ENCODE measurements at places on chromosomes 5 and 9.
A peak's percentile ranks its signal among the peaks of the same experiment; 100 is the strongest.

GRCh38 chr9:99235926-99236634, 14.0 kb downstream of the SEC61B start:
- DNase-seq = no peak

- DNase-seq = no peak
These were observed 21.5 kb downstream of the OLFM1 start for GRCh38 chr9:135108831-135109510.

- no peak for DNase-seq
These were observed 108.7 kb upstream of the EFNA5 start for GRCh38 chr5:107779437-107779836.

DNA sequence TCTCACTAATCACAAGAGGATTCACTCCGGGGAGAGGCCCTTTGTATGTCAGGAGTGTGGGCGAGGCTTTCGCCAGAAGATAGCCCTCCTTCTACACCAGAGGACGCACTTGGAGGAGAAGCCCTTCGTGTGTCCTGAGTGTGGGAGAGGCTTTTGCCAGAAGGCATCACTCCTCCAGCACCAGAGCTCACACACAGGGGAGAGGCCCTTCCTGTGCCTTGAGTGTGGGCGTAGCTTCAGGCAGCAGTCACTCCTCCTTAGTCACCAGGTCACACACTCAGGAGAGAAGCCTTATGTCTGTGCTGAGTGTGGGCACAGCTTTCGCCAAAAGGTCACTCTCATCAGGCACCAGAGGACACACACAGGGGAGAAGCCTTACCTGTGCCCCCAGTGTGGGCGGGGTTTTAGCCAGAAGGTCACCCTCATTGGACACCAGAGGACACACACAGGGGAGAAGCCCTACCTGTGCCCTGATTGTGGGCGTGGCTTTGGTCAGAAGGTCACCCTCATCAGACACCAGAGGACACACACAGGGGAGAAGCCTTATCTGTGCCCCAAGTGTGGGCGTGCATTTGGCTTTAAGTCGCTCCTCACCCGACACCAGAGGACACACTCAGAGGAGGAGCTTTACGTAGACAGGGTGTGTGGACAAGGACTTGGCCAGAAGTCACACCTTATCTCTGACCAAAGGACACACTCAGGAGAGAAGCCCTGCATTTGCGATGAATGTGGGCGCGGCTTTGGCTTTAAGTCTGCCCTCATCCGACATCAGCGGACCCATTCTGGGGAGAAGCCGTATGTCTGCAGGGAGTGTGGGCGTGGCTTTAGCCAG, 27.8 kb downstream of the NUTM2F start:
- no peak for DNase-seq

DNA sequence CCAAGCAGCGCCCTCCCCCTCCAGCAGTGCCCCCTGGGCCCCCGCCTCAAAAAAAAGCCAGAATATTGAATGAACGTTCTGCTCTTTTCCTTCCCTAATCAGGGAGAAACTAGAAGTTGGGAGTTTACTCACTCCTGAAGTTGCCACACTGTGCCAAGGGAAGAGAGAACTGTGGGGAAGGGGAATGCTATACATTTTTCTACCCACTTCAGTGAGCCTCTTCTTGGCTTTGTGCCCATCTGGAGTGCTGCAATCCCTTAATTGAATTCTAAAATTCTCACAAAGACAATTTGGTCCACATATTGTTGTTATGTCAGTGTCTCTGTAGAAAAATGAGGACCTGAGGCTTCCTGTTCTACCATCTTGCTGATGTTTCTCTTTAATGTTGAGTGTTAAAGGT, 443.7 kb downstream of the DIRAS2 start:
- no peak for DNase-seq

GRCh38 chr9:89640361-89640760, 35.5 kb downstream of the GADD45G start:
- no peak for DNase-seq

GRCh38 chr9:28413471-28413870, 840.2 kb upstream of the C9orf72 start:
- DNase-seq = no peak

GRCh38 chr9:114434878-114435311, 47.1 kb upstream of the AKNA start:
- DNase-seq = no peak

- DNase-seq = peak; percentile 40
These were observed at the start of gene TNFAIP8 for GRCh38 chr5:119355685-119356611. TSS of gene TNFAIP8 (plus strand) at chr5:119356019. CDS start at chr5:119356091, 72 bp downstream.

DNA sequence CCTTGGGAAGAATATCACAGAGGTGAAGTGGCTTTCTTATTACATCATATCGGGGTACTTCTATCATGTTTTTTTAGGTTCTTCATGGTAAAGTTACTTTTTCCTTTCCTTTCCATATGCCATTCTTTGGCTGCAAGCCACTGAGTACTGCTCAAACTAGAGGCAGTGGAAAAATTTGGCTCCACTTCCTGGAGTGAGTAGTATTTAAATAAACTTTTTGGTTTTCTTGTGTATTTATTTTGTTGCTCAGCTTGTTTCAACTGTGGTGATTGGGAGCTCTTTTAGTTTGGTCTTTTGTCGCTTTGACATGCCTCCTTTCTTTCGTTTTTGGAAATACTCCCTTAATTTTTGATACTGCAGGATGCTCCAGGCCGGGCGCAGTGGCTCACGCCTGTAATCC, 69.8 kb downstream of the WDR70 start:
- no peak for DNase-seq

- no peak for DNase-seq
These were observed 261.4 kb upstream of the KLF4 start for GRCh38 chr9:107750741-107751566.

DNA sequence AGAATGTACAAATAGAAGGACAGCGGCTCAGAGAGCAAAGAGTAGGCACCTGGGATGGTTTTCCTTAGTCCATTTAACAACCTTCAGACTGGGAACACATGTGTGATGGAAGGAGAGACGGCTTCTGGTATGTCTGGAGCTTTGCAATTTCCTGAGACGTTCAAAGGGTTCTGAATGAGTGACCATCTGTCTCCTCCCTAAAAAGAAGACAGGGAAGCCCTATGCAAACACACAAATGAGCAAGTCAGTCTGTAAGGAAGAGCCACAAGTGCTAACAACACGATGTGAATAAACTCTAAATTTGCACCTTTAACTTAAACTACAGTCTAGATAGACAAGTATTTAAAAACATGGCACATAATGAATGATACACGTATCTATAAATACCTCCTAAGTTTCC, 391.0 kb downstream of the ICE1 start:
- no peak for DNase-seq

DNA sequence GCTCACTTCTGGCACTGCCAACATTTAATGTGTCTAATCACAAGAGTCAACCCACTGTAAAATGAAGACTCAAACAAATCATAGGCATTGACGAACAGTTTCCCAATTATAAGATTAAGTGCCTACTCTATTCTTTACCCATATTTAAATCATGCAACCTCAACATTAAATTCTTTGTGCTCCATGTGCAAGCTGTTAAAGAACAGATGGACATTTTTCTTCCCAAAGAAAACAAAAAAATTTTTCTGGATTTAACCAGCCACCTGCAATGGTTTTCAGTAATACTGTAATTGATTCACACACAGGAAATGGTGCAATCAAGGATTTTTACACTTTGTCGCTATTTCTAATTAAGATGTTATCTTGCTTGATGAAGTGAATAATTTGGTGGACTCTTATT, 3.6 kb downstream of the HNRNPK start:
- no peak for DNase-seq

GRCh38 chr5:77806213-77806843, 30.2 kb upstream of the TBCA start:
- DNase-seq = no peak

DNA sequence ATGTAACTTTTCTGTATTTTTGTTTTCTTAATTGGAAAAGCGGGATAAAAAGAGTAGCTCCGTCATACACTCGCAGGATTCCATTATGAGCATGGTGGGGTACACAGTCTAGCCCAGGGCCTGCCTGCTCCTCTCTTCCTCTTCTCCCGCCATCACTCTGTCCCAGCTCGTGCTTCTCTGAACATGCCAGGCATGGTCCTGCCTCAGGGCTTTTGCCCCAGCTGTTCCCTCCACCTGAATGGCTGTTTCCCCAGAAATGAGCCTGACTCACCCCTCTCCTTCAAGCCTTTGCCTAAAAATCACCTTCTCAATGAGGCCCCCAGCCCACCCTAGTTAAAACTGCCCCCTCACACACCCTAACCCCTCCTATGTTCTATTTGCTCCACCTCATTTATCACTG, 4.5 kb downstream of the CORO2A start:
- DNase-seq = no peak

GRCh38 chr9:77808751-77809081, 160.6 kb upstream of the GNA14 start:
- no peak for DNase-seq

GRCh38 chr5:124908581-124909451, 162.4 kb upstream of the ZNF608 start:
- DNase-seq = no peak

DNA sequence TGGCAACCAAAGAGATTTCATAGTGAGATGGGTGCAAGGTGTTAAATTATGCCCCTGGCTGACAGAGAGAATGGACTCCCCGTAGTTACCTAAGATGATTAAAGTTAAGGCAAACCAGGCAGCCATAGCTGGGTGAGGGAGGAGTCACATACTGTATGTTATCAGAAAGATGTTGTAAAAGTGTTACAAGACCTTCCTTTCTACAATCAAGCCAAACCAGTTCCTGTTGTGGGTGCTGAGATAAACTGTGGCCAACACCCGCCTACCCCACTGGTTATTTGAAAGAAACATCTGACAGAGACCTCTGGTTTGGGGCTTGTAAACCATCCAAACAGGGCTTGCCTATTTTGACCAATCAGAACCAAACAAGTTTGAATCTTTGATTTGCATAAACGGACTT, 684.7 kb upstream of the NUDT12 start:
- no peak for DNase-seq

- DNase-seq = no peak
These were observed 16.3 kb downstream of the IRF1 start for GRCh38 chr5:132474131-132474723.

GRCh38 chr9:21831841-21832509, 29.5 kb downstream of the MTAP start:
- no peak for DNase-seq

DNA sequence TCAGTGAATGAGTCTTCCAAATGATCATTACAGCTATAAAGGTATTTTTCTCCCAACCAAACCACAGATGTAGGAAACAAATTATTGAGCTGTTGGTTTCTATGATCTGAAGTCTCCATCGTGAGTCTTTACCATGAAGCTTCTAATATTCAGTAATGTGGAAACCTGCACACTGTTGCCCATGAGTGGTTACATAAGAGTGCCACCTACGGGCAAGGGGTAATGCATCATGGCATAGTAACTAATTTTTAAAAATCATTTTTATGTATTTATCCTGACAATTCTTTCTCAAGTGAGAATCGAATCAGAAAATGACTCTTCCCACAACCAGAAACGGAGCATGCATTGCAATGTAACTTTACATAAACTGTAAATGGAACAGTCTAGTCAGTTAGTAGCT, 282.5 kb upstream of the SMARCA2 start:
- no peak for DNase-seq

DNA sequence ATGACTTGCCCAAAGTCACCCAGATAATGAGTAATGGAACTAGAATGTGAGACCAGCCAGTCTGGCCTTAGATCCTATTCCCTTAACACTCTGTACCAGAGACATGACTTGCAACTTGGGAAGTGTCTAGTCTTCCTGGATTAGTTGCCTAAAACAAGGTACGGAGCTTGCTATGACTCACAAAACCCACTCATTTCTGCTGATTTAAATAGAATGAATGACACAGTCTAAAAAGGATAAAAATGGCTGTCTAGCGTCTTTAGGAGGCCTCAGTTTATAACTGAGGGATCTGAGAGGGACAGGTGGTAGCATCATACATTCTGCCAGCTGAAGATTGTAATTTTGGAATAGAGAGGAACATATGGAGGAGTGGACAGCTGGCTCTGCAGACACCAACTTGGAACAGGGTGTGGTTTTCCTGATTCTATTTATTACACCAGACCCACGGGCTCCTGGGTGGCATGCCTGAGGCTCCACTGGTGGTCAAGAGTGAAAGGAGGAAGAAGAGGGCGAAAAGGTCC, 62.7 kb downstream of the ABLIM3 start:
- DNase-seq = no peak

DNA sequence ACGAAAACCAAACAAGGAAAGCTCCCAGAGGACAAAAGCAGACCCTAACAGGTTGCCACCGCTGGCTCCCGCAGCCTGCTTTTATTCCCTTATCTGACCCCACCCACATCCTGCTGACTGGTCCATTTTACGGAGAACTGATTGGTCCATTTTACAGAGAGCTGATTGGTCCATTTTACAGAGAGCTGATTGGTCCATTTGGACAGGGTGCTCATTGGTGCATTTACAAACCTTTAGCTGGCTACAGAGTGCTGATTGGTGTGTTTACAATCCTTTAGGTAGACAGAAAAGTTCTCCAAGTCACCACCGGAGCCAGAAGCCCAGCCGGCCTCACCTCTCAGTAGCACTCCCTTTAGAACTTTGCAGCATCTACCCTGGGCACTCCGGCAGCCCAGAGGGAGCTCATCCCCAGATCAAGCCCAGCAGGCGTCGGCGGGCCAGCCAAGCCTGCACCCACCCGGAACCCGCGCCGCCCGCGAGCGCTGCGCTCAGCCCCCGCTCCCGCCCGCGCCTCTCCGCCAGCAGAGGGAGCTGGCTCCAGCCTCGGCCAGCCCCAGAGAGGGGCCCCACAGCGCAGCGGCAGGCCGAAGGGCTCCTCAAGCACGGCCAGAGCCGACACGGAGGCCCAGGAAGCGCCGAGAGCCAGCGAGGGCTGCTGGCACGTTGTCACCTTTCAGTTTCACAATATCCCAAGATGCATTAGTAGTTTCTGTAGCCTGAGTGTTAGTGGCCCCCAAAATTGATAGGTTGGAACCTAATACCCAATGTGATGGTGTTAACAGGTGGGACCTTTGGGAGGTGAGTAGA, 35.3 kb upstream of the CLPTM1L start:
- peak; percentile 42 for DNase-seq

DNA sequence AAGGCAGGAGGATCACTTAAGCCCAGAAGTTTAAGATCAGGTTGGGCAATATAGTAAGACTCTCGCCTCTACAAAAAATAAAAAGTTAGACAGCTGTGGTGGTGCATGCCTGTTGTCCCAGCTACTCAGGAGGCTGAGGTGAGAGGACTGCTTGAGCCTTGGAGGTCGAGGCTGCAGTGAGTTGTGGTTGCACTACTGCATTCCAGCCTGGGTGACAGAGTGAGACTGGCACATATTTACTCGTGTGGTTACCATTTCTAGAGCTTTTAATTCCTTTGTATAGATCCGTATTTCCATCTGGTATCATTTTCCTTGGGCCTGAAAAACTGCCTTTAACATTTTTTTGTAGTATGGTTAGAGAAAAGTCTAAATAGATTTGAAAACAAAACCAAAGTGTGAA, 7.8 kb downstream of the IL6ST start:
- no peak for DNase-seq
